ENCODE measurements at places on chromosomes 12 and 14.

- DNase-seq, result no peak
Measured at GRCh38 chr12:94832780-94833681, 170.5 kb downstream of the NDUFA12 start.

DNA sequence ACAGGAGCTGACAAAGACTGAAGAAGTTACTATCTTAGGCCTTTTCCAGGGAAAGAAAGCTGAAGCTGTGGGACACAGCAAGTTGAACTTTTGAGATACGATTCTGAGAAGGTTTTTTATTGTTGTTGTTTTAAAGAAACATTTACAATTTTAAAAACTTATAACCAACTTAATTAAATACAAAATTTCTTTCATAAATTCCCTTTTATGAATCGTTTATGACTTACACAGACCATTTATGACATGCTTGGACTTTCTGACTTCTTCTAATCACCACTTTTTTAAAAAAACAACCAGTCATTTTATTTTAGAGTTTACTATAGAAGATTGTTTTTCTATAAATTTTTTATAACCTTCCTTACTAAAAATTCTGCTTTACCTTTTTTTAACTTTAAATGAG is 68.7 kb downstream of the DHRS2 start:
- DNase-seq, result no peak

GRCh38 chr14:70873627-70874026 is 33.6 kb upstream of the PCNX1 start:
- DNase-seq, result no peak

DNA sequence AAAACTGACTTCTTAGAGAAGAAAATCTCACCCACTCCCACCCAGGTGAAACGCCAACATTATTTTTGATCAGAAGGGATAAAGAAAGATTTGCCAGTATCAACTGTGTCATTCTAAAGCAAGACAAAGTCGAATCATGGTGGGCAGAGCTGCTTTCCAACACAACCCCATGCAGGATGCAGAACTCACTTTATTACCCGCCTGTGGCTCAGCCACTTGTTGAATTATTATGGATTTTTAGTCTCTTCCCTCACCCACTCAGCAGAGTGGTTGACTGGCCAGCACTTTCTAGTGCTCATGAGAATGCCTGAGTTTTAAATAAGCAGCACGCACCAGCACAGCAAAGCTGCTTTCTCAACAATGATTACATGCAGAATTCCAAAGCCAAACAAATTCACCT is 32.1 kb downstream of the CRACR2A start:
- no peak for DNase-seq

- DNase-seq, result no peak
Measured at GRCh38 chr12:54697851-54698250, 49.7 kb upstream of the DCD start.

DNA sequence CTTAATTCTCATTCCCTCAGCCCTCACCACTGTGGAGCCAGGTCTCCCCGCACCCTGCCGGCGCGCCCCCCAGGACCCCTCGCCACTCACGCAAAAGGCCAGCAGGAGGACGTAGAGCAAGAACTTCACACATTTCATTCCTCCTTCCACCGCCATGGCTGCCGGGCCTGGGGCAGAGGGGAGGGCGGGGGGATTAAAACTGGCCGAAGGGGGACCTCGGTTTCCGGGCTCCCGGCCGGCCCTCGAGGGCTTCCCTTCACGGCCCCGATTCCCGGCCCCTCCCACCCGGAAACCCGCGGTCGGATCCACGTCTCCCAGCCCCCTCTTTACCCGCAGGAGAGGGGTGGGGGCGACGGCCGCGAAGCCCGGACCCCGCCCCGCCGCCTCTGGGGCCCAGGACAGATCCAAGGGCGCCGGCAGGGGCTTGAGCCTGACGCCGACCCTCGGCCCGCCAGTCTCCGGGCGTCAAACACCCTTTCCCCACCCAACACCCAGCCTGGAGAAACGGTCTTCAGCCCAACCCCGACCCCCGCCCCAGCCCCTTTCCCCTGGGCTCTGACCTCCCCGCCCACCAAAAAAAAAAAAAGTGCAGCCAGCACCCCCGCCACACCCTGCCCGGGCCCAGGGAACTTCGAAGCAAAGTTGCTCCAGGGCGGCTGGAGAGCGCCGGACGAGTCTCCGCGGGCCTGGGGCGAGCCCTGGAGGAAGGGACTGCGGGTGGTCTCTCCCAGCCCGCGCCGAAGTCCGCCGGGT is 447 bp downstream of the CD63 start:
- DNase-seq, result peak; percentile 88

Measured in ureter (tissue), 1 donor.